NCI-H2171 treated with DMSO at 0.1 percent for 48 hours (cell line): ENCODE measurements at places on chromosomes 12 and 14.

- DNase-seq, result no peak
Observed at GRCh38 chr12:57404966-57405640, 25.7 kb downstream of the R3HDM2 start.

GRCh38 chr14:66119606-66120231, 366.5 kb upstream of the CCDC196 start:
- DNase-seq, result no peak

- DNase-seq, result no peak
Observed at GRCh38 chr12:132827763-132828703, 636 bp downstream of the GOLGA3 start.

- DNase-seq, result no peak
Observed at GRCh38 chr14:33705490-33705889, 245.4 kb downstream of the EGLN3 start.

DNA sequence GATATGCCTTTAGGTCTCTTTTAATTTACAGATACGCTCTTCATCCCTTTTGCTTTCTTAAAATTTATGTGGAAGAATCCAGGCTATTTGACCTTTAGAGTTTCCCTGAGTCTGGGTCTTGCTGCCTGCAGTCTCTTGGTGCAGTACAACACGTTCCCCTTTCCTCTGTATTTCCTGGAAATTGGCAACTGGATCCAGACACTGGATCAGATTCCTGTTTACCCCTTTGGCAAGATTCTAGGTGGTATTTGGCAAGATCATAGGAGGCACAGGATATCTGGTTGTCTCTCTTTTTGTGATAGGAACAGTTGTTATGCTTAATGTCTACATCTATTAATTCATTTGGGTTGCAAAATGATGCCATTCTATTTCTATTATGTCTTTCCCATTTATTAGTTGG, 187.8 kb upstream of the ARHGAP5 start:
- DNase-seq, result no peak
